ENCODE measurements at places on chromosomes 2 and 18.

DNA sequence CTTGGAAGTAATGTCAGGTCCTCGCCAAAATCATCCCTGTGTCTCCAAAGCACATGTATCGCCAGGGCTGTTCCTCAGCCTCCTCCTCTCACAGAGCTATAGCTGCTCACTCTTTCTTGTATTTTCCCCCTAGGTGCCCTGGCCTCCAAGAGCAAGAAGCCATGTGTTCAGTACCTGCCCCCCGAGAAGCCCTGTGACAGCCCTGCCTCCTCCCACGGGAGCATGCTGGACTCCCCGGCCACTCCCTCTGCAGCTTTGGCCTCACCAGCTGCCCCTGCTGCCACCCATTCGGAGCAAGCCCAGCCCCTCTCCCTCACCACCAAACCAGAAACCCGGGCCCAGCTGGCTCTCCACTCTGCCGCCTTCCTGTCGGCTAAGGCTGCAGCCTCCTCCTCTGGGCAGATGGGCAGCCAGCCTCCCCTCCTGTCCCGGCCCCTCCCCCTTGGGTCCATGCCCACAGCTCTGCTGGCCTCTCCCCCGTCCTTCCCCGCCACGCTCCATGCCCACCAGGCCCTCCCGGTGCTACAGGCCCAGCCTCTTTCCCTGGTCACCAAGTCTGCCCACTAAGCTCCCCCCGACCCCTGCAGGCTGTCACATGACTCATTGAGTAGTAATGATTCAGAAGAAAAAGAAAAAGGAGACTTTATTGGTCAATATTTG lies 18.8 kb downstream of the TGOLN2 start:
- peak; percentile 37 for DNase-seq

- no peak for DNase-seq
Measured at GRCh38 chr2:136008205-136008865, 22.9 kb upstream of the DARS1 start.

DNA sequence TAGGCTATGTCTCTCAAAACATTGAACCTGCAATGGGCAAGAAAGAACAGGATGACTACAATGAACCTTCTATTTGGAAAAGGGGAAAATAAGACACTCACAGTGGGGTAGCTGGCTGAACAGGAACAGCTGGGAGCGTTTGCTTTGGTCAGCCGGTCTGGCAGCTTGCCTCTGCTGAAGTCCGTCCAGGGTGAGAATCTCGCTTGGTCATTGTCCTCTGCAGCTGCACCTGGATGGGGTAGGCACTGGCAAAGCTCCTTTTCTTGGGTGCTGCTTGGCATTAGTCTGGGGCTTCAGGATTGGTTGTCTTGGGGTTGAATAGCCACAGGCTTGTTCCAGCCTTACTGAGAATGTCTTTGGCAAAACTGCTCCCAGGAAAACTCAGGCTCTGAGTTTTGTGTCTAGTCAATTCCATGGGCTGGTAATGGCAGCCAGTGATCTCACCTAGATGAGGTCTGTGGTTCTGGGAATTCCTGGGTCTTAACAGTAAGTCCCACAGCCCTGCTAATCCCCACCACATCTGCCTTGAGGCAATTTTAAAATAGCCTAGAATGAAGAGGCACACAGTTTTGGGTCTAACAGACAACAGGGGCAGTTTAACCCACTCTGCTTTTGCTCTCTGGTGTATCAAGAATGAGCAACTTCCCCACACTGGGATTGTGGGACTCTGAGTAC lies 13.4 kb downstream of the NEDD4L start:
- no peak for DNase-seq

GRCh38 chr2:169782513-169782912 lies 16.2 kb upstream of the SSB start:
- no peak for DNase-seq

GRCh38 chr18:7877609-7878008 lies 310.5 kb downstream of the PTPRM start:
- DNase-seq: peak; percentile 9

- DNase-seq: no peak
Measured at GRCh38 chr2:39724828-39725144, 54.3 kb downstream of the THUMPD2 start.

DNA sequence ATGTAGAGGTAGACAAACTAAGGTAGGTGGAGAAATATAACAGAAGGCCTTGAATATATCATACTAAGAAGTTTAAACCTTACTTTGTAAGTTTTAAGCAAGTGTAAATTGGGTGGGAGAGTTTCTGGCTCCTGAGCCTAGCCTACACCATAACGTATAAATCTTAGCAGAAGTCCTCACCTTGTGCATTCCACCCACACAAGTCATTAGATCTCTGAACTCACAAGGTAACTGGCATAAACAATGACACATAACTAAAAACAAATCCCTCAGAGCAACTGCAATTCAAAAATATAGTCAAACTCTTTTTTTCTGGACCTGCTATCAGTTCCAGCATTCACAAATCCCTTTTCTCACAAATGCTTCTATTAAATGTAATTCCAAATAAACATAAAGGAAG lies 9.4 kb downstream of the REV1 start:
- peak; percentile 39 for DNase-seq

DNA sequence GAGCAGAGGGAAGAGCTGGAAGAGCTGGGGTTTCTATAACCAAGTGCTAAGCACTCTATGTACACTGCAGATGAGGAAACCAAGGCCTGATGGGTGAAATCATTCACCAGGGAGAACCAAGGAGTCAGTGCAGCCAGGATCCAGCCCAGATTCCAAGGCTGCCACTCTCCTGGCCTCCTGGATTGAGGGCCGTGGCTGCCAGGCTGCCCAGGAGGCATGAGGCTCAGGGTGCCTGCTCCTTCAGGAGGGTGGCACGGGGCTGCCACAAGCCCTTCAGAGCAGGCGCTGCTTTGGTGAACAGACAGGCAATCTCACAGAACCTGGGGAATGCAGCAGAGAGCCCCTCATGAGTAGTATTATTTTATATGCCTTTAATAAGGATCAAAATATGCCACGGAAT lies 293.7 kb upstream of the HDAC4 start:
- DNase-seq: no peak
